ENCODE measurements at places on chromosomes 6 and 20.

DNA sequence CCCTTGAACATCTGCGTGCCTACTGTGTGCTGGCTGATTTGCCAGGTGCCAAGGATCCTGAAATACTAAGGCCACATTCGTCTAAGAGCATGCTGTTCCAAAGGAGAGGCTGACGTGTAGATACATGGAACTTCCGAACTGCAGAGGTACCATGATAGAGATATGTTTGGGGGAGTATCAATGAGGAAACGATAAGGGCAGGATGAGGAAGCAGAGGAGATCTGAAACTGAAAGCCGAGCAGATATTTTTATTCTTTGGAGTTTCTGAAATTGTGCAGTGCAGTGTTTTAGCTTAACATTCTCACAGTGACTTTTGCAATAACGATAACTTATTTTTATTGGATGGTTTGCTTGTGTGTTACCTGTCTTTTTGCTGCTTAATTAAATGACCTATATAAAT lies 24.3 kb downstream of the BMP6 start:
- no peak for DNase-seq

DNA sequence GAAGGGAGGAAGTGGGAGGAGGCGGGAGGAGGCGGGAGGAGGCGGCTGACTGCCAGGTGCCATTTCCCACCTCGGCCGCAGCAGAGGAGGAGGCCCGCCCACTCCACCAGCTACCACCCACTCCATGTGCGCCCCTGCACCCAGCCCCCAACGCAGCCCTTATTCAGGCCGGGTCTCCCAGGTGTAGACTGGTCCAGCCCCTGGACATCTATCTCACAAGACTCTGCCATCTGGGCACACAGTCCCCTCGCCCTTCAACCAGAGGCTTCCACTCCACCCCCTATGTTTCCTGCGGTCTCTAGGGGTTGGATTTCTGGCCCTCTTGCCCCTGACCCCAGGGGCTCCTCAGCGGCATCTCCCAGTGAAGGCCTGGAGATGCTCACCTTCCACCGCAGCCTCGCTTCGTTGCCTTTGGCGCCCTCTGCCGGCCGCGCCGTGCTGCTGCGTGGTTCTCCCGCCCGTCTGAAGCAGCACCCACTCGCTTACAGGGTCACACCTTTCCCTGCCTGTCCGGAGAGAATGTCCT lies 32.6 kb upstream of the FAM83D start:
- peak; percentile 59 for DNase-seq

DNA sequence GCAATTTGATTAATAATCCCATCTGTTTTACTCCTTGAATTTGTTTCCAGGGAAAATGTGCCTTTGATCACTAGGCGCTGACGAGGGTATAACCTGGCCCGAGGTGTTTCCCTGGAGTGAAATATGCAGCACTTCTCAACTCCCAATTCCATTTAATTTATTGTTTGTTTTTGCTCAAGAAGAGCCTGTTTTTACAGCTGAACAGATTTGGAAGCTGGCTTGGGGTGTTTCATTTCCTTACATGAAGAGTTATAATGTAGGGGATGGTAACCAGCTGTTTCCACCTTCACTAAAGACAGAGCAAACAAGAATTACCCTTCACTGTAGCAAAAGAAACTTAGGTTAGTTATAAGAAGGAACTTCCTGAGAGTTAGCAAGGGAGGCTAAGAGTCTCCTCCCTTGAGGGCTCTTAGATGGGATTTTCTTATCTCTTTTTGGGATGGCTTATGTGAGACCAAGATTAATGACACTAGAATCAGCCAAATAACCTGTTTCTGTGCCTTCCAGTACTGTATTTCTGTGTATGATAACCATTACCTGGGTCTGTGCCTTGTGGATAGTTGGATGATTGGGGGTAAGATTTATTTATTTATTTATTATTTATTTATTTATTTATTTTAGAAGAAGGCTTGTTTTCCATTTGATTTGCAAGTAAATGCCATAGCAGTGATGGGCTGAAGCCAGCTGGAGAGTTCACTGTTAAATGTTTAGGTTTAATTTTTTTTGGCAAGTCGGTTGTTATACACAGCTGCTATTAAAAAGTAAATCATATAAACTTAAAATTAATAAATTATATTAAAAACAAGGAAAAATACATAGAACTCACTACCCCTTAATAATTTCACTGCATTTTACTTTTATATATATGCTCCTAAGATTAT lies 162.2 kb upstream of the BMP2 start:
- DNase-seq: no peak

GRCh38 chr6:124780623-124781022 lies 181.6 kb upstream of the RNF217 start:
- peak; percentile 14 for DNase-seq

- no peak for DNase-seq
These were observed 29.7 kb upstream of the TMX4 start for GRCh38 chr20:8049310-8049709.

GRCh38 chr20:37282556-37282955 lies 6.9 kb upstream of the MANBAL start:
- DNase-seq: peak; percentile 60

DNA sequence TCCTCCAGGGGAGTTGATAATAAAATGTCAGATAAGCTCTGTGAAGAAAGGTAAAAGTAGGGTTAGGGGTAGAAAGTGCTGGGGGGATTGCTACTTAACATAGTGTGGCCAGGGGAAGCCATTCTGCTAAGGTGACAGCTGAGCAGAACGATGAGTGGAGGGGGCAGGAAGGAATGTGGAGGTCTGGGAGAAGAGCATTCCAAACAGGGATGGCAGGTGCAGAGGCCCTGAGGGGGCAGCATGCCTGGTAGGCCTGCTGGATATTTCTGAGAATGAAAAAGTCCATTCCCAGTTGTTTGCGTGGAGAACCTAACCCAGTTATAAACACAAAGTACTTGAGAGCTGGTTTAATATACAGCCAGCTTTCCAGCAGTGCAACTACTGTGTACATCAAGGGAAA lies 9.3 kb downstream of the GFRA4 start:
- DNase-seq: no peak

DNA sequence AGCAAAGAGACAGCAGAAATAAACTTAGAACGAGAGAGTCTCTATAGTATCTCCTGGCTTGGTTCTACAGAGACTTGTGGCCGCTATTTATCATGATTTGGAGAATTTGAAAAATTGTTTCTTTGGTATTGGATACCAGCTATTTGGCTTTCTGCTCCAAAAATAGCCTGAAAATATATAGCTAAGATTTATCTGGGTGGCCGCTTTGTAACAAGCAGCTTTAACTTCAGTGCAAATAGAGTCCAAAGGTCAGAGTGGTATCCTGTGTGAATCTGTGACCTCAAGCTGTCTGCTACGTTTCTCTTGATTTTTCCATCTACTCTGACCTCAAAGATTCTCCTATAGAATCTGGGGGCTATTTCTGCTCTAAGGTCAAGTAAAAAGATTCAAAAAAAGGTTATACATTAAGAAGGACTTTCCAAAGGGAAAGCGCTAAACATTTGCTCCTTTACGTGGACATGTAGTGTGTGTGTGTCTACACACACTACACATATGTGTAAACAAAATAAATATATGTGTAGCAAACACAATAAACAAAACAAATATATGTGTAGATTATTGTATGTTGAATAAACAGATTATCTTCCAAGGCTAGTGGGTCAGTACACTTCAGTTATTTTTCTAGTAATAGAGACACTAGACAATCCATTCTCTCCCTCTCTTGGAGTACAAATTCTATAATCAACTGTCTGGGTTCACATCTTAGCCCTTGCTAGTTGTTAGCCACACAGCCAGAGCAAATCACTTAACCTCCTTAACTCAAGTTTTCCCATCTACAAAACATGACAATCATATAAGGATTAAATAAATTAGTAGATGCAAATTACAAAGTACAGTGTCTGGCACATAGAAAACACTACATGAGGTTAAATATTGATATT lies 40.8 kb downstream of the CHD6 start:
- no peak for DNase-seq

GRCh38 chr20:38805502-38805957 lies at the start of gene PPP1R16B:
TSS of gene PPP1R16B (plus strand) at chr20:38805697. CDS start at chr20:38835926, 30,229 bp downstream.
- no peak for DNase-seq

- peak; percentile 99 for DNase-seq
These were observed 53.8 kb downstream of the PCNA start for GRCh38 chr20:5065879-5066383.

DNA sequence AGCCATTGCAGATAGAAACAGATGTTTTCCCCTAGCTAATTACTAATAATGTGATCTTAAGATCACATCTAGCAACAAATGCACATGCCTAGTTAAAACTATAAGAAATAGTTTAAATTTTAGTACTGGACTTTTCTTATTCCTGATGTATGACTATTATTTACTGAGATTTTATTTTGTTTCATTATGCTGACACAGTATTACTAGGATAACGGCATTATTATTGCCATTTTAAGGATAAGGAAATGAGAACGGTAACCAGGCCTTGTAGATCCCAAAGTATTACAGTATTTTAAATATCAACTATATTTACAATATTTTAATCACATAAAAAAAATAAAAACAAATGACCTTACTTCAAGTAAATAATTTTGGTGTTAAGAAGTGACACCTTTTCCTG lies 240.3 kb downstream of the ADGRB3 start:
- no peak for DNase-seq

DNA sequence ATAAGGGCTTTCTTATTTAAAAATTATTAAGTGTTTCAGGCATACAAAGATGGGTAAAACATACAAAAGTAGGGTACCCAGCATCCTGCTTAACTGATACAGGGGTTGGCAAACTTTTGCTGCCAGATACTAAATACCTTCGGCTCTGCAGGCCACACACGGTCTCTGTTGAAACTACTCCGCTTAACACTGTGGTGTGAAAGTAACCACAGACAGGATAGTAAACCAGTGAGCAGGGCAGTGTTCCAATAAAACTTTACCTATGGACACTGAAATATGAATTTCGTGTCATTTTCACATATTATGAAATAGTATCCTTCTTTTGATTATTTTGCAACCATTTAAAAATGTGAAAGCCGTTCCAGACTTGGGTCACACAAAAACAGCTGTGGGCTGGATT lies 92.4 kb downstream of the EYA2 start:
- peak; percentile 62 for DNase-seq

DNA sequence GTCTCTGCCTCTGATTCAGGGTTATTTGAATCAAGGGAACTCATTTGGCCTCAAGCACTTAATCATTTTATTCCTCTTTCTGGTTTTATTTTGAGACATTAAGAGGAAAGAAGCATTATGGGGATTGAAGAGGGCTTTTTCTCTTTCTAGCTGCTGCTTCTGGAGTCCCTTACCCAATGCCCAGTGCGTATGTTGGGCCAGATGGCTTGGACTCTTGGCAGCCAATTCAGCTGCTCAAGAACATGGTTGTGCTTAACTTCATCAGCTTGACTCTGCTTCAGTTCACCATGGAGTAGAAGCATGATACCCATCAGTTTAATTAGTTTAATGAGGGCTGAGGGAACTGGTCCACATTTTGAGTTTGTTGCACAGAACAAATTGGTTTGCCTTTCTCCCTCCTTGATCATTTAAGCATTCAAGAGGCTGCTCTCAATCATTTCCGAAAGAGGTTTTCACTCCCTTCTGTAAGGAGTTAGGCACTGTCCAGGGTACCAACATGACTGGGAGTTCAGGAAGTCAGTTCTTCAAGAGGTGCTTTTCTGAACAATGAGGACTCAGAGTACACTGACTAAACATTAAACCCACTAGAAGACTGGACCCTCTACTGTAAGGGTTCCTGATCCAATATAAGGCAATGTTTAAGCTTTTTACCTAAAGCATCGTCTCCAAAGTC lies 14.6 kb downstream of the PDYN start:
- no peak for DNase-seq

GRCh38 chr6:36246506-36247268 lies 23.2 kb upstream of the PNPLA1 start:
- peak; percentile 32 for DNase-seq

- DNase-seq: no peak
These were observed 43.5 kb upstream of the MYL9 start for GRCh38 chr20:36497856-36498255.

DNA sequence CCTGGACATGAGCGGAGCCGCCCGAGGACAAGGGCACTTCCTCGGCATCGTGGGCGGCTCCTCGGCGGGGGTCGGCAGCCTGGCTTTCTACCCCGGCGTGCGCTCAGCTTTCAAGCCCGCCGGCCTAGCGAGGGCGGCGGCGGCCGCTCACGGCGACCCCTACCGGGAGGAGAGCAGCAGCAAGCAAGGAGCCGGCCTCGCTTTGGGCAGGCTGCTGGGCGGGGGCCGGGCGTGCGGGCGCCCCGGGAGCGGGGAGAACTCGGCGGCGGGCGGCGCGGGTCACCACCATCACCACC lies 6.7 kb downstream of the PRDM13 start:
- DNase-seq: no peak

- no peak for DNase-seq
These were observed 7.9 kb upstream of the CPNE5 start for GRCh38 chr6:36847152-36847551.

GRCh38 chr6:163185744-163186143 lies 228.8 kb upstream of the QKI start:
- DNase-seq: no peak

DNA sequence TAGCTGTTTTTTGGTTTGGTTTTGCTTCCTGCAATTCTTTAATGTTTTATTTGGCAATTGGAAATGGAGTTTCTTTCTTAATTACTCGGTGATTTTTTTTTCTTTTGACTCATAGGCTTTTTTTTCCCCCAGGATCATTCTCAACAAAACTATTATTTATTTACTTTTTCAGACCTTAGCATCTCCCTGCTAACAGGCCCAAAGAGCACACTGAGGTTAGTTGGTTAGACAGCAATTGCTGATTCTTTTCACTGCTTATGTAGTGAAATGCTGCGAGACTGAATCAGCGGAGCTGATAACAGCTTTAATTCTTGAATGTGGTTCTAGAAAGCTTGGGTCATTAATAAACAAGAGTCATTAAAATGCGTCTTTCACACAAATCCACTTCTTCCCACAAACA lies 79.1 kb upstream of the ZFP64 start:
- no peak for DNase-seq
